Dorsolateral prefrontal cortex (tissue), 122 donors: ENCODE measurements at places on chromosomes 5 and 9.
A peak's percentile ranks its signal among the peaks of the same experiment; 100 is the strongest.

- no peak for DNase-seq
Observed at GRCh38 chr5:14560091-14560595, 21.4 kb upstream of the OTULINL start.

GRCh38 chr5:139415221-139415861, 11.5 kb upstream of the SPATA24 start:
- DNase-seq = peak; percentile 85

DNA sequence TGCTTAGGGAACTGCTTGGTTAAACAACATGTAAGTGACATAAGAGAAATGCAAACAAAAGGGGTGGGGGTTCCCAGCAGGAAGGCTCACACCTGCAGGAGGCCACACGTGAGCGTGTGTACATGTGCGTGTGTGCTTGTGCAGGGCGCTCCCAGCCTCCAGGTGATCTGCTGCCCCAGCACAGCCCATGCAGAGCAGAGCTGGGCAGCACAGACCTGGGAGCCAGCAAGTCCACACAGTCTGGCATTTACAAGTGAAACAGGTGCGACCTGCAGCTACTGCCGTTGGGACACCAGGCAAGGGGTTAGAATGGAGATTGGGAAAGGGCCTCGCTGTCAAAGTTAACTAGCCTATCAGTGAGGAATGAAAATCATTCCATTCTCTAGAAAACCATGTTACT, 41.8 kb downstream of the GRAMD2B start:
- no peak for DNase-seq

GRCh38 chr9:70475211-70475610, 60.8 kb upstream of the KLF9 start:
- DNase-seq = no peak

DNA sequence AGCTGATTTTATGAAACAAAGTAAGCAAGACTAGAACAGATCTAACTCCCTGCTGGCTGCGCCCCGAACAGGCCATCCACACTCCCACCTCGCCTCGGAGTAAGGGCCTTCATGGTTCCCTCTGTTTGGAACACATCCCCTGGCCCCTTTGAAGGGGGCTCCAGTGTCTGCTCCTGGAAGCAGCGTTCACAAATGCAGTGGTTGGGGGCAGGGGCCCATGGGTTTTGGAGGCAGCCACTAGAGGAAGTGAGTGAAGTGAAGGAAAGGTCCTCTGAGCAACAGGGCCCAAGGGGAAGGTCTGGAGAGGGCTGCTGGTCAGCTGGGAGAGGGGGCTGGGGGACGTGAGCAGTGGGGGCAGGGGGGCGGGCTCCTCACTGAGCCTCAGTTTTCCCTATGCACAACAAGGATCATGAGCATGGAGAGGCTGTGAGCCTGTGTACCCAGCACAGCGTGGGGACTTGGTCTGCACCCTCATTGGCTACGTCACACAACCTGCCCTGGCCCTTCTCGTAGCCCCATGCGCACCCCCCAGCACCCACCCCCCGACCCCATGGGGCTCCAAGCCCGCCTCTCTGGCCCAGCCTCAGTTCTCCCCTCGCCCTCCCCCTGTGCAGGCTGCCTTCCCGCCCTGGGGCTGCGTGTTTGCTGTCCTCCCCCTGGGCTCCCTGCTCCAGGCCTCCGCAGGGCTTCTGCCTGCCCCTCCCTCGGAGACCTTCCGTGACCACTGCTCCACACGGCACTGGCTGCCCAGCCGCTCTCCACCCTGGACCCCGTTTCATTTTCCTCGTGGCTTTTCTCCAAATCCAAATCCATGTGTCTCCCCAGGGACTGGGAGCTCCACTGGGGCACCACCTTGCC, 39.5 kb downstream of the RASGEF1C start:
- DNase-seq = no peak

DNA sequence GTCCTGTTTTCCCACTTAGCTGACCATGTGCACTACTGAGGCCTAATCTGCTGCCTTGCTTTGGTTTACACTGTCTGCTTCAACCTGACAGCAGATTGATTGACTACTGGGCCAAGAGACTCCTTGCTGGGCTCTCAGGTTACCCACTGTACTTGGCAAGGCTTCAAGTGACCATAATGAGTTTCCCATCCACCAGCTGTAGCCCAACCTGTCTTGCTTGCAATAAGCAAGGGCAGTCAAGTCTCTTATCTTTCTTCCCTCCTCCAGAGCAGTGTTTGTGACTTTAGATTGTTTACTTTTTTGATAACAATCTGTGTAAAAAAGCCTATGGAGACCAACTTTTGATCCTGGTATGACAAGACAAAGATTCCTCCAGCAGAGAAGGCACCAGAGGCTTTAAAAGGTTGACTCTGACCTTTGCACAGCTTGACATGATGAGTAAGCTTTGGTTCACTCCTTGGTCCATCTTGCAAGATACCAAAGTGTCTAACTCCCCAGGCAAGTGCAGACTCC, 912.3 kb upstream of the SEMA6A start:
- no peak for DNase-seq

GRCh38 chr9:35842020-35842745, 13.2 kb downstream of the TMEM8B start:
- DNase-seq = no peak

- no peak for DNase-seq
Observed at GRCh38 chr5:71587766-71588532, 809 bp downstream of the MCCC2 start.

DNA sequence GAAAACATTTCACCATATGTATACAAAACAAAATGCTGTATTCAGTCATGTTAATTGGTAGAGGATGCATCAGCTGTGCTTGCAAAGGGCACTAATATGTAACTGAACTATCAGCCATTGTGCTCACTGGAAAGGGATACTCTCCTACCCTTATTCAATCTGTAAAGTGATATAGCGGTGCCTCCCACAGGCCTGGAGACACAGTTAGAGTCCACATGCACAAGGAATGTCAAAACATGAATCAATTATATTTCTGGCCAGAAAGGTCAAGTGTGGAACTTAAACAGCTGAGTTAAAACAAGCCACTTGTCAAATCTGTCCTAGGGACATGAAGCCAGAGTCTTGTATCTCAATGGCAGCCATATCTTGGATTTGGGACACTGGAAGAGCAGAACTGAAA, 71.2 kb upstream of the IZUMO3 start:
- no peak for DNase-seq

GRCh38 chr5:124972703-124973102, 226.3 kb upstream of the ZNF608 start:
- no peak for DNase-seq

- DNase-seq = no peak
Observed at GRCh38 chr9:36268007-36268427, 9.8 kb upstream of the GNE start.

- DNase-seq = no peak
Observed at GRCh38 chr9:4787876-4788275, 4.9 kb upstream of the RCL1 start.

GRCh38 chr9:87070336-87070735, 123.0 kb upstream of the GAS1 start:
- DNase-seq = no peak

GRCh38 chr5:167821151-167821550, 470.3 kb upstream of the WWC1 start:
- DNase-seq = no peak

DNA sequence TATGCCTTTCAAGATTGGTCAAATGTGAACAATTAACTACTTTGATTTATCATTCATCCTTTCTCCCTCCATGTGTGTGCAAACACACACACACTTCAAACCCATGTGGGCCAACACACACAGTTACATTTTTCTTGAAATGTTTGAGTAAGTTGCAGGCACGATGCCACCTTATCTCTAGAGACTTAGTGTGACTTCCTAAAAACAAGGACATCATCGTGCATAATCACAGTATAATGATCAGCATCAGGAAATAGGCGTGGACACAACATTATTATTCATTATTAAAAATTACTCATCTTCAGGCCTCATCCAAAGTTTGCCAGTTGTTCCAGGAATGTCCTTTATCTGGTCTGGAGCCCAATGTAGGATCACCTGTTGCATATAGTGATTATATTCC, 209.5 kb downstream of the GNA14 start:
- DNase-seq = no peak

DNA sequence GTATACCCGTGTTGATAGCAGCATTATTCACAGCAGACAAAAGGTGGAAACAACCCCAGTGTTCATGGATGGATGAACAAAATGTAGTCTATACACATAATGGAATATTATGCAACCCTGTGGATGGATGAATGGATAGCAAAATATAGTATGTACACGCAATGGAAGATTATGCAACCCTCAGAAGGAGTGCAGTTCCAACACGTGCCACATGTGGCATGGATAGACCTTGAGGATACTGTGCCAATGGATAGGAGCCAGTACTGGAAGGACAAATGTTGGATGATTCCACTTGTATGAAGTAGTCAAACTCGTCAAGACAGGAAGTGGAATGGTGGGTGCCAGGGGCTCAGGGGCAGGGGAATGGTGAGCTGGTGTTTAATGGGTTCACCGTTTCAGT, 44.9 kb downstream of the PLEKHG4B start:
- DNase-seq = no peak

DNA sequence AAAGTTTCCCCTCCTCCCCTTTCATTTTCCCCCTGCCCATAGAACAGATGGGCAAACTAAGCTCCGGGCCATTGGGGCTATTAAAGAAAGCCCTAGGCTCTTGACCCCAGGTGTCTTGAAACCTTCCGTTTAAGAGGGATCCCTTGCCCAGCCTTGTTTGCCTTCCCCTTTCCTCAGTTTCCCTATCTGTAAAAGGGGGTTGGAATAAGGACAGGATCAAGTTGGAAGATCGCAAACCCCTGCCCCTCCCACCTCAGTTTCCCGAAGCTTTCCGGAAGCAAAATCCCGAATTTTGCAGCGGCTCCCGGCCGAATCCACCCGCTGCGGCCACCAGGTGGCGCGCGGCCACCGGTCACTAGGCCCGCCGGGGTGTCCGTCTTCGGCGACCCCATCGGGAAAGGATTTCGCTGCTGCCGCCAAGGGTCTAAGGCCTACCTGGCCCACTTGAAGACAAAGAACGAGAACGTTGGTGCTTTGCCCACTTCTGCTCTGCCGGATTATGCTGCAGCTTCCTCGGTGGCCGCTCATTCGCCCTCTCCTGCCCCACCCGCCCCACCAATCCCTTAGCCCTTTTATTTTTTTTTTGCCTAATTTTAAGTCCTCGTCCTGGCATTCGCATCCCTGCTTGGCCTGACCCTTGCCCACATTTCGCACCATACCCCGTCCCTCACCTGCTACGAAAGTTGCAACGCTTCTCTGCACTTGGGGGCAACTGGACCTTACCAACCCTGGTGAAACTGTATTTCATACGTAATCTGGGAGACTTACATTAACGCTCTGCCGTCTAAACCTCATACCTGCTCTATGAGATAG, 962 bp upstream of the NR6A1 start:
- DNase-seq = no peak

GRCh38 chr5:134177369-134178095, 782 bp upstream of the SKP1 start:
- DNase-seq = no peak

DNA sequence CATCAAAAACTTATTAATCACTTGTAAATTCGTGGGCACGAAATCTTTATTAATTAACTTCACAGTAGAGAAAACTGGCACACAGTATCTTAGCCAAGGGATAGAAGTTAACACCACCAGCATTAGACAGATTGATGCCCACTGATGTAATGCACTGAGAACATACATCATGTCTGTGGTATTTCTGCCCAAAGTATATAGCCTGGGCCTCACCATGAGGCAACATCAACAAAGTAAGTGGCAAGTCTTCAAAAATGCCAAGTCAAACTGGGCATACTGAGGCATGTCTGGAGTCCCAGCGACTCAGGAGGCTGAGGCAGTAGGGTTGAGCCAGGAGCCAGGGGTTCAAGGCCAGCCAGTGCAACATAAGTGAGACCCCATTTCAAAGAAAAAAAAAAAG, 79.5 kb downstream of the GLIS3 start:
- no peak for DNase-seq

- DNase-seq = no peak
Observed at GRCh38 chr9:79812507-79813257, 240.9 kb downstream of the TLE4 start.

DNA sequence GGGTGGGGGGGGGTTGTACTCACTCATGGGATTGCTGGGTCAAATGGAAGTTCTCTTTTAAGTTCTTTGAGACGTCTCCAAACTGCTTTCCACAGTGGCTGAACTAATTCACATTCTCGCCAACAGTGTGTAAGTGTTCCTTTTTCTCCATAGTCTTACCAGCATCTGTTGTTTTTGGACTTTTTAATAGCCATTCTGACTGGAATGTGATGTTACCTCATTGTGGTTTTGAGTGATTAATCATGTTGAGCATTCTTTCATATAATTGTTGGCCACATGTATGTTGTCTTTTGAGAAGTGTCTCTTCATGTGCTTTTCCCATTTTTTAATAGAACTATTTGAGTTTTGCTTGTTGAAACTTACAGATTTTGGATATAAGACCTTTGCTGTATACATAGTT, 94.9 kb upstream of the PLPPR1 start:
- no peak for DNase-seq

- no peak for DNase-seq
Observed at GRCh38 chr5:6877986-6878828, 165.0 kb downstream of the TENT4A start.

GRCh38 chr9:131669269-131670157, 70.4 kb downstream of the RAPGEF1 start:
- DNase-seq = no peak

- DNase-seq = no peak
Observed at GRCh38 chr5:152551061-152551460, 146.0 kb upstream of the NMUR2 start.

GRCh38 chr5:96778409-96778808, 29.3 kb downstream of the ERAP1 start:
- no peak for DNase-seq

DNA sequence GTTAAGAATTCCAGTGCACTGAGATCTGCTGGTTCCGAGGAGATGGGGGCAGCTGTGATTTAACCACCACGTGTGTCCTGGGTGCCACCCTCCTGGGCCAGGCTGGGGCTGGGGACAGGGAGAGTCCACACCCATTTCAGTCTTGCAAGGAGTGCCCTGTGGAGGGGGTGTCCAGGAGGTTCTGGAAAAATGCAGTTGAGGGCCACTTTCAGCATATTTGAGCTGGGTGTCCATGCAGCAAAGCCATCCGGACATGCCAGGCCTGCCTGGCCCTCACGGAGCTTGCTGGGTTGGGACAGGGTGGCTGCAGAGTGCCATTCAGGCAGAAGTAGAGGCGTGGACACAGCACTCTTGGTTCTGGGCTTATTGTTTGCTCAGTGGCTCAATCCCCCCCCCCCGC, 68.1 kb downstream of the NEK6 start:
- DNase-seq = no peak

GRCh38 chr5:109971968-109972367, 282.2 kb downstream of the MAN2A1 start:
- DNase-seq = no peak
